ENCODE measurements at places on chromosomes 1 and 21.
A peak's percentile ranks its signal among the peaks of the same experiment; 100 is the strongest.

DNA sequence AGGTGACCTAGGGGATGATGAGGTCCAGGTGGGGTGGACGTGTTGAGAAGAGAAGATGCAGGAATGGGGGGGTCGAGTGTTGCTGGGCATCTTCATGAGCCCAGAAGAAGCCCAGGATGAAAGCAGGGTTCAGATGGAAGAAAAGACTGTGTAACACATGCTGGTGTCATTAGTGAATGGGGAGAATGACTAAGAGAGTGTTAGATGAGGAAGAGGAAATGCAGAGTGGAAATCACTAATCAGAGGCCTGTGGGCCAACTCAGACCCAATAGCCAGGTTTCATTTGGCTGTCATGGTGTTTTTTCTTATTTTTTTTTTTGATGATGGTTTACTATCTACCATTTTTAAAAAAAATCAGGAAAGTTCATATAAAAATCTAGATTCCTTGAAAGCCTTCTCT is 180.8 kb upstream of the CAMK1G start:
- no peak for DNase-seq

- no peak for DNase-seq
These were observed 40.5 kb upstream of the NEK2 start for GRCh38 chr1:211715971-211716370.

DNA sequence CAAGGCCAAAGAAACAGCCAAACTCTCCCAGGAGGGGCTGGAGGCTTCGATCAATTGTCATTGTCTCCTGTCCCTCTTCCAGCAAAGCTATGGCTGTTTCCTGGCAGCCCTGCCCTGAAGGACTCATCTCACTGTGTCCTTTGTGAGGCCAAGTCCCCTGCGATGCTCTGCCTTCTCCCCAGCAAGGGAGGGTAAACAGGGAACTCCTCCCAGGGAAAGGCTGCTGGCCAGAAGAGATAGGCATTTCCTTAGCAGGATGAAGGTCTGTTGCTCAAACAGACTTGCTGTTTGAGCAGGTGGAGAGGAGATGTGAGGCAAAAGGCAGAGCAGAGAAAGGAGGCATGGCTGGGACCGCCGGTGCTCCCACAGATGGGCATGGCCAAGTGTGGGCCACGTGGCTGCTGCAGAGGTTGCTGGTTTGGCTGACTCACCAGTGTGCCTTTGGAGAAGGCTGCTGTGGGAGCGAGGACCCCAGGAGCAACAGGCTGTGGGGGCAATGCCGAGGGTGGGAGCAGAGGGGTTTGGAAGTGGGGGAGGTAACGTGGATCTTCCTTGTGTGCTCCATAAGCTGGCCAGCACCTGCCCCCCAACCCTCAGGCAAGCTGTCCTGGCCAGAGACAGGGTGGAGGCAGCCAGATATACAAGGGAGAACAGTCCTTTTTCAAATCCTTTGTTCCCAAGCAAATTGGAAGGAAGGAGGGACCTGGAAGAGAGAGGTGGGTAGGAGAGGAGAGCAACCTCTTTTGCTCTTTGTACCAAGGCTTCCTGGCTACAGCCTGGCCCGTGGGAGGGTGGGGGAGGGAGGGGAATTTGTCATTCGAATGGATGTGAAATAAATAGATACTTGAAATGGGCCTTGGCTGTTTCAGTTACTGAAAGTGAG is 449.8 kb downstream of the SIPA1L2 start:
- DNase-seq = no peak

- peak; percentile 47 for DNase-seq
These were observed 1.4 kb downstream of the SLC22A15 start for GRCh38 chr1:115977499-115978258.

DNA sequence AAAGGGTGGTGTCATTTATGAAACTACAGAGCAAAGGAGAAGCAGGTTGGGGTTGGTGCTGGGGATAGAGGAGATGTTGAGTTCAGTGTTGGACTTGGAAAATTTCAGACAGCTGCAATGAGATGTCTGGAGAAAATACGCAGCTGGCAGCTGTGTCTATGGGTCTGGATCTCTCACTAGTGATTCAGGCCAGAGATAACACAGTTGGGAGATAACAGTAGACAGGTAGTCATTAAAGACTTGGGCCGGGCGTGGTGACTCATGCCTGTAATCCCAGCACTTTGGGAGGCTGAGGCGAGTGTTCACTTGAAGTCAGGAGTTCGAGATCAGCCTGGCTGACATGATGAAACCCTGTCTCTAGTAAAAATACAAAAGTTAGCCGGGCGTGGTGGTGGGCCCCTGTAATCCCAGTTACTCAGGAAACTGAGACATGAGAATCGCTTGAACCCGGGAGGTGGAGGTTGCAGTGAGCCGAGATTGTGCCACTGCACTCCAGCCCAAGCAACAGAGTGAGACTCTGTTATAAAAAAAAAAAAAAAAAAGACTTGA is 2.5 kb upstream of the TFAP2E start:
- no peak for DNase-seq

- DNase-seq = no peak
These were observed 110.2 kb downstream of the MATN1 start for GRCh38 chr1:30613188-30613587.

GRCh38 chr1:197843401-197843800 is 59.0 kb upstream of the C1orf53 start:
- no peak for DNase-seq

DNA sequence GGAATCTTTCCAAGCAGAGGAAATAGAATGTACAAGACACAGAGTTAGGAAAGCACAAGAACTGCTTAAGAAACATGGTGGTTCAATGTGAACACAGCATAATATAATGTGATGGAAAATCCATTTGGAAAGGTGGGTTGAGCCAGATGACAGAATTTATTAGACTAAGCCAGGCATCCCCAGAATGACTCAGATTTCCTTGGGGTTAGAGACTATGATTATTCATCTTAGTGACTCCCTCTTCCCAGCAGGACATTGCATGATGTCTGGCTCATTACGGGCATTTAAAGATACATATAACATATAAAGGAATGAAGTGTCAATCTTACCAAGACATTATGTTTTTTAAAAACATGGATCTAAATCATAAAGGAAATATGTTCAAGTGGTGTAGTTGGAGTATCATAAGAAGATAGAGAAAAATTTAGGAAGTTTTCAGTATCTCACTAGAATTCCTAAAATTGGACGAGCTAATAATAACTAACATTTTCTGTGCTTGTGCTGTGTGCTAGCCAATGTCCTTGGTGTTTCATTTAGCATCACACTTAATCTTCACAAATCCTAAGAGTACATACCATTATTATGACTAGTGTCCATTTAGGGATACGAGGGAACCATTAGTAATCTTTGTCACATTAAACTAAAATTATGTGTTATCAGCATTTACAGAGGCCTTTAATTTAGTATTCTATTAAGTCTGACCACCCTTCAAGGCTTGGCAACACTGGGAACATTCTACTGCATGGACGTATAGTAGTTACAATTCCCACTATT is 41.0 kb upstream of the ST6GALNAC5 start:
- no peak for DNase-seq

- no peak for DNase-seq
These were observed 40.2 kb upstream of the KCNA10 start for GRCh38 chr1:110559157-110559556.

- no peak for DNase-seq
These were observed 189.7 kb upstream of the ADGRL4 start for GRCh38 chr1:79196211-79196610.

DNA sequence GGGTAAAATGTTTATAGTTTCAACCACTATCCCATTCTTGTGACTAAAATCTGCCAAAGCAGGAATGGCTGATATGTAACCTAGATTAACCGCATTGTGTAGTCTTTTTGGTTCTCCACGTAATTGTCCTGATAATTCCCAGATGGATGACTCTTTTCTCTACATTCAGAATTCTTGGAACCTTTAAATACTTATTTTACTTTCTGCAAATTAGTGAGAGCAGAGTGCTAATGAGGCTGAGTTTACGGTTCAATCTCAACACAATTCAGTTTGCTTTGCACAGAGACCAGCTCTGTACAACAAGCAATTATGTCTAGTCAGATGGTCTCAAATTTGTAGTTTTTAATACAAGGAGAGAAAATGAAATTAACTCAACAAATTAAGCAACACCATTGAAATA is 9.1 kb downstream of the CRB1 start:
- DNase-seq = peak; percentile 39

GRCh38 chr1:92483610-92484471 is 2.9 kb downstream of the GFI1 start:
- DNase-seq = no peak
